ENCODE measurements at places on chromosomes 2 and 18. TPM values are rescaled to one million over a fixed set of nuclear protein-coding genes. Genes with fewer than 3 reads are reported as not detected.

DNA sequence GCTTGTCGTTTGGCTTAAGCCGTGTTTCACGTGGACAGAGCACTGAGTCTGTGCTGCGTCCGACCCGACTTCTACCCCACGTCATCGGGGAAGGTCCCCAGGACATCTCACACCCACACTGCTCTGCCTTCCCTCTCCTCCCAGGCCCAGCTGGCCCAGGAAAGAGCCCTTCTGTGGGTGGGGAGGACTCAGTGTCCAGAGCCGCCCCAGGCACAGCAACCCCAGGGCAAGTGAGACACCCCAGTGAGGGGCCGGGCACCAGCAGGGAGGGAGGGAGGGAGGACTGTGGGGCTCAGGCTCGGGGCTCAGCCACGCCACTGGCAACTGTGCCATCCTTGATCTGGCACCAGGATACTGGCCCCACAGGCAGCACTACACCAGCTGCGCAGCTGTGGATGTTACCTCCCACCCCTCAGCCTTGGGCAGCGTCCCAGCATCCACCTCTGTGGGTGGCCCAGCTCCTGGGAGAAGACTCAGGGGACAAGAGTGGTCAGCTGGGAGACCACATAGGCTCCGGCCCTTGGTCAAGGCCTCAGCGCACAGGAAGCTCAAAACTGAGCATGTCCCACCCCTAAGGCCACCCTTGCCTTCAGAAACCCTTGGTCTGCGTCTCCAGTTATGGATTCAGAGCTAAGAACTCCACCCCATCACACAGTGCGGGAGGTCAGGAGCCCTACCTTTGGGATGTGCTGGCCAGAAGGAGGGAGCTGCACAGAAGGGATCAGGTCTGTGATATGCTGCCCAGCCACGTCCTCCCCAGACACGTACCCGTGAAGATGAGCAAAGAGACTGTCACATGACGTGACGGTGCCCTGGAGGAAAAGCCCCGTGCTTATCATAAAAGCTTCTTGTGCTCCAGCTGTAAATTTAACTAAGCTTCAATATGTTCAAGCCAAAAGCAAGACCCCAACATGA, 11.7 kb downstream of the PASK start:
- peak; percentile 82 for DNase-seq

GRCh38 chr18:22913861-22914260, 19.3 kb upstream of the RBBP8 start:
- no peak for DNase-seq

Gene NEB
- 0.03 TPM for total RNA-seq

Gene CABYR
- 9.5 TPM for total RNA-seq

DNA sequence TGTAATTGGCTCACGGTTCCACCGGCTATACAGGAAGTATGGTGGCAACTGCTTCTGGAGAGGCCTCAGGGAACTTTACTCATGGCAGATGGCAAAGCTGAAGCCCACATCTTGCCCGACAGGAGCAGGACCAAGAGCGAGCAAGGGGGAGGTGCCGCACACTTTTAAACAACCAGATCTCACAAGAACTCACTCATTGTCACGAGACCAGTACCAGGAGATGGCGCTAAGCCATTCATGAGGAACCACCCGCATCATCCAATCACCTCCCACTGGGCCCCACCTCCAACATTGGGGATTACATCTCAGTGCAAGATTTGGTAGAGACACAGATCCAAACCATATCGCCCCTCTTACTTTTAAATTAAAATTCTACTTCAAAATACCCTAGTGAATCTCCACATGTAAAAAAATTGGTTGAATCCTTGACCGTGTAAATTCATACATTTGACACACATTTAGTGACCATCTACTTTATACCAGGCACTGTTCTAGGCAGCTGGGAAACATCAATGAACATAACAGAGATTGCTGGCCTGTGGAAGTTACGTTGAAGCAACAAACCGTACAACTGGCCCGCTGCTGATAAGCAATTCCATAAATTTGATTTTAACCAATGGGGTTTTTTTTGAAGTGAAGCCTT, 87.6 kb downstream of the ALPK2 start:
- DNase-seq: no peak

GRCh38 chr2:240822280-240822847, 2.3 kb upstream of the KIF1A start:
- no peak for DNase-seq

Gene REG1B
- total RNA-seq: not detected

- DNase-seq: no peak
These were observed 15.8 kb upstream of the RTTN start for GRCh38 chr18:70221156-70221914.

DNA sequence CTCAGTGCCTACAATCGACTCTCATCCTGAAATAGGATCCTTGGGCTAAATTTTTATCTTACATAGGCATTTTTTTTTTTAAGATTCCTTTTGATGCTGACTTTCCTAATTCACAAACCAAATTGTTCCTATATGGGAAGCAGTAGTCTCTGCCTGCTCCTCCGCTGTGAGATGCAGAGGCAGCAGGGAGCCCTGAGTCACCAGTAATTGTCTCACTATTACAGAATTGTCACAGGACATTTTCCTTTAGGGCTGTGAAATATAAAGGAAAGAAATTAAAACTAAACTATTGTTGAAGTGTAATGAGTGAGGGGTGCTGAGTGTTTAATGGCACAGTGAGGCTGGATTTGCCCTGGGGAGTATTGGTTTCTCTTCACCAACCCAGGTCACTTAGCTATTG, 63.8 kb downstream of the MYO3B start:
- DNase-seq: no peak

GRCh38 chr2:151996243-151997003, 102.4 kb downstream of the CACNB4 start:
- no peak for DNase-seq

GRCh38 chr2:61421611-61422010, 49.3 kb downstream of the USP34 start:
- no peak for DNase-seq

- DNase-seq: no peak
These were observed 34.1 kb upstream of the REEP1 start for GRCh38 chr2:86371527-86371926.

DNA sequence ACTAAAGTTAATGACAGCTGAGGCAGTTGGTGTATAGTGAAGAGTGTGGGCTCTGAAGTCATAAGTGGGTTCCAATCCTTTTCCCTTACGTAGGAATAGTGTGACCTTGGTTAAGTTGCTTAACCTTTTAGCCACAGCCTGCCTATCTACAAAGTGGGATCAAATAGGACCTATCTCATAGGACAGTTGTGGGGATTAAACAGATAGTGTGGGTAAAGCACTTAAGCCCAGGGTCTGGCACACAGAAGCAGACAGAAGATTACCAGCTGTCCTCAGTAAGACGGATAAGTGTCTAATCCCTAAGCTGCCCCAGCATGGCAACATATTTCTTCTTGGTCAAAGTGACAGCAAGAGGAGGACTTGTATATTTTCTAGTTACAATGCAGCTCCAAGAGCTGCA, 28.2 kb downstream of the UBE2F start:
- no peak for DNase-seq

Gene LRP1B
- 0.08 TPM for total RNA-seq

DNA sequence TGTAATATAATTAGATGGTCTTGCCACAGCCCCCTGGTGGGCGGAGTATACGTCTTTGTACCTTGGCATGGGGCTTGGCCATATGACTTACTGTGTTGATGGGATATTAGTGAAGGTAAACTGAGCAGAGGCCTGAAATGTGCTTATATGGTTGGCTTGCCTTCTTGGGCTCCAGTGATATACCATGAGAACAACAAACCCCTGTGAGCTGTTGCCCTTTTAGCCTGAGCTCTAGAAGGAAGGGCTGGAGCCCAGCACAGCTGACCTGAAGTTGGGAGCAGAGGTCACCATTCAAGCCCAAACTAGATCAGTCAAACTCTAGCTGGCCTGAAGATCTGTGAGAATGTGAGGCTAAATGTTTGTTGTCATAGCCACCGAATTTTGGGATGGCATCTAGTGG, 75.2 kb upstream of the CD302 start:
- no peak for DNase-seq

DNA sequence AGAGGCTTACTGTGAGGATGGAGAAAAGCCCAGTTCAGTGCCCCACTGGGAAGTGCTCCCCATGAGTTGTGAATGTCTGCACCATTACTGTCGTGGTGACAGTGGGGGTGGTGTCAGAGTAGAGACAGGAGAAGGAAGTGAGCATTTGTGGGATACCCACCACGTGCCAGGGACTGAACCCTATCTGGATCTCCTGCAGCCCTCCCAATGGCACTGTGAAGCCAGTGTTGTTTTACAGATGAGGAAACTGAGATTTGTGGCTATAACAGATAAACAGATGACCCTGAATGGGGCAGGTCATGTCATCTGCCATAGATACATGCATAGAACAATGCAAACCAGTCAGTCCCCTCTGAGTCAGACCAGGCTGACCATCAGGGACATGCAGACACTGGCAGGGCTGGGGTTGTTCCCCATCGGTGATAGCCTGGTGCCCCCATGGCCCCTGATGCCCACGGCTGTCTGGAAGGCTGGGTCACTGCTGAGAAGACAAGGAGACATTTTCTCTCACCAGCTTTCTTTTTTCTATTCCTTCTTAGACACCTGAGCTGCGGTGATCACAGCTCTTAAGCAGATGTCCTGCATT, 60.8 kb downstream of the EMILIN2 start:
- no peak for DNase-seq

Gene SPEG
- total RNA-seq: 0.44 TPM

DNA sequence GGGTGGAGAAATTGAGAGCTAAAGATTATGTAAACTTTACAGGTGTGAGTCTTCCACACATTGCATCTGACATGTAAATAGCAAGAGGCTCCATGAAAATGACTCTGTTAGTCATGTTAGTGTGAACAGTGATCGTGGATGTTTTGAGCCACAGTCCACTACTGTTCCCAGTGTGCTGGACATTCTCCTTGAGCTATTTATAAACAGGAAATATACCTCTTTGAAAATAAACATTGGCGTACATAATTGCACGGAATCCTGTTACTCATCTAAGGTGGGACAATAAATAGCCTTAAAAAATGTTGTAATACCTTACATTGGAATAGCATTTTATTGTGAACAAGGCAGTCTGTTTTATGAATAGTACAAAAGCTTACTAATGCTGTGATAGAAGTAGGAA, 37.0 kb downstream of the LIMS1 start:
- DNase-seq: peak; percentile 61
